Karpas-422 (cell line): ENCODE measurements at places on chromosomes 1 and 21. TPM values are rescaled to one million over a fixed set of nuclear protein-coding genes. Genes with fewer than 3 reads are reported as not detected.
A peak's percentile ranks its signal among the peaks of the same experiment; 100 is the strongest.

The HSD3B2 gene
- total RNA-seq = not detected in 2 replicates

The INAVA gene
- total RNA-seq = not detected in 2 replicates

- no peaks in the 10 kb centered on the region for H3K27me3 ChIP-seq
- H3K36me3 ChIP-seq = peaks cover 22% of the 10 kb centered on the region; the same call in 1 of the 2 replicates
- H3K27ac ChIP-seq = peak overlapping the region; percentile 70
- H3K4me3 ChIP-seq = peak overlapping the region; percentile 87
These were observed 43.5 kb downstream of the CD34 start for GRCh38 chr1:207867136-207868109.

The ERICH3 gene
- 0.04 TPM in 1 of 2 replicates, not detected in the other for total RNA-seq

GRCh38 chr1:159177272-159177907, 6.0 kb downstream of the CADM3 start:
- no peaks in the 10 kb centered on the region for H3K4me1 ChIP-seq
- no peak overlapping the region for H3K27ac ChIP-seq
- H3K4me3 ChIP-seq = no peak overlapping the region
- no peaks in the 10 kb centered on the region for H3K27me3 ChIP-seq
